ENCODE measurements at places on chromosomes 13 and 19.

DNA sequence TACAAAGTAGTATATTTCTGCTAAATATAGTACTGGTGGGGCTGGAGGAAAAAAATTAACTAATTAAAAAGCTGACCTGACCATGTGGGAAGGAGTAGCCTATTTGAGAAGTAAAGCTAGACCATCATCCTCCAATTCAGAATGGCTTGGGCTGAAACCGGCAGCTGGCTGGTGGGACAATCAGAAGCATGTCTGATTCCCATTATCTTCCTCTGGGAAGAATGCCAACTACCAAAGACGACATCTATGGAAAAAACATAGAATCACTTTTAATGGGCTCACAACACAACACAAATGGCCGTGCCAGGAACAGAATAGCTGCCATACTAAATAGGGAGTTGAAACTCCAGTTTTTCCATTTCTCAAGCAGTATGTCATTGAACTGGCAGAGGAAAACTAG is 120.4 kb upstream of the FREM2 start:
- DNase-seq: no peak

- DNase-seq: no peak
Measured at GRCh38 chr13:21960108-21960507, 289.2 kb downstream of the FGF9 start.

- no peak for DNase-seq
Measured at GRCh38 chr13:39483326-39483725, 119.7 kb downstream of the LHFPL6 start.

DNA sequence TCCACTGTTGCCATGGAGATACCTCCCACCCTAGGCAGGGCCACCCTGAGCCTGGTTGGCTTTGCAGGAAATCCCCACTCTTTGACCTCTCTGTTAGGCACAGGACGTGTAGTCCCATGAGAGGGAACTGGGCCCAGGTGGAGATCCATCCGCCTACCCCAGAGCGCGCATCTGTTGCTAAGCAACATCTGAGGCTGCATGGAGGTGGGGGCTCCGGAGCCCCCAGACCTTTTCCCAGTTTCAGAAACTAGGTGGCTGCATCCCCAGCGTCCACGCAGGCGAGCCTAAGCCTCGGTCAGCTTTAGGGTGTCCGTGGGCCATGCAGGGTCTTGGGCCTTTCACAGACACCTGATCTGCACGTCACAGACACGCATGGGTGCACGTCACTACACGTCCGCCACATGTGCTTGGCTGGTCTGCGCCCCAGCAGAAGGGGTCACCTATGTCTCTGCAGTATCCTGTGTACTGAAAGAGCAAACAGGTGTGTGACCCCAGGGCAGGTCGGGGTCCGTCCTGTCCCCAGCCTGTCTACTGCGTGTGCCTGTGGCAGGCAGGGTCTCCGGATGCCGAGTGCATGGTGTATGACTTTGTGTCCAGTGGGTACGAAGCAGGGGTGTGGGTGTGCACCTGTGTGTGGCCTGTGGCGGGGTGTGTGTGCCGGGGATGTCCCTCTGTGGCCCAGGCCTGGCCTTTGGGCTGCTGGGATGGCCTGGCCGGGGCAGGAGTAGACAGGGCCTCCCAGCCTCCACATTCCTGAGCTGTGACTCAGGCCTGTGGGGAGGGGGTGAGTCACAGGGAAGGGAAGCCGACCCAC is 4.1 kb upstream of the CIRBP start:
- peak; percentile 75 for DNase-seq

- DNase-seq: no peak
Measured at GRCh38 chr19:34431681-34432402, 3.7 kb downstream of the UBA2 start.

GRCh38 chr19:6654347-6655310 is 15.3 kb downstream of the TNFSF14 start:
- DNase-seq: peak; percentile 68

DNA sequence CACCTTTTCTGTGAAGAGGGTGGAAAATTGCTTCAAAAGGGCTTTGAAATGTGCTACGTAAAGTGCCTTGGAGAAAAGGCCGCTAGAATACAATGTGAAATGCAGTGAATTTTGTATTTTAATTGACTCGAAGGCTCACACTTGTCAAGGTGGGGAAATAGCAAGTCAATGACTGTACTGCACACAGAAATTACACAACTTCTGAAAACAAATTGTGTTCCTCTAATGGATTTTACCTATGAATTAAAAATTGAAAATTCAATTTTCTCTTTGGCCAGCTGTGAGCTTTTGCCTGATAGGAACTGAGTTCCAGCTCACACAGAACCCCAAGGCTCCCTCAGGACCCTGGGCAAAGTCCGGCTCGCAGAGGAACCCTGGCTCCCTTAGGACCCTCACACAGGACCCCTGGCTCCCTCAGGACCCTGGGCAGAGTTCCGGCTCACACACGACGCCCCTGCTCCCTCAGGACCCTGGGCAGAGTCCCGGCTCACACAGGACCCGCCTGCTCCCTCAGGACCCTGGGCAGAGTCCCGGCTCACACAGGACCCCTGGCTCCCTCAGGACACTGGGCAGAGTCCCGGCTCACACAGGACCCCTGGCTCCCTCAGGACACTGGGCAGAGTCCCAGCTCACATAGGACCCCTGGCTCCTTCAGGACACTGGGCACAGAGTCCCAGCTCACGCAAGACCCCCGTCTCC is 324.9 kb downstream of the UQCRFS1 start:
- no peak for DNase-seq

GRCh38 chr13:110045919-110046318 is 259.5 kb upstream of the IRS2 start:
- no peak for DNase-seq

DNA sequence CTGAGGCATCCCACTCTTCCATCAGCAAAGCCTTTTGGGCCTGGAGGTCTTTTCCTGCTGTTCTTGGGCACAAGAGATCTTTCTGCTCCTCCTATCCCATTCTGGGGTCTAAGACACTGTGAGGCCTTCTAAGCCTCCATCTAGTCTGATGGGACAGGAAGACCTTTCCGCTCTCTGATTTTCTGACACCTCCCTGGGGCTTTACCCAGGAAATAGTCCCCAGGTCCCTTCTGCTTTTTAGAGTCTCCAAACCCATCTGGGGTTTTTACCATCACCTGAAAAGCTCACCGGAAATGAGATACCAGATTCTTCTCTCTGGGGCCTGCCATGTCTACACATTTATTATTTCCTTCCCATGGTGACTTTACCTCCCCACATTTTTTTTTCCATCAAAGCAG is 21.1 kb downstream of the CLEC17A start:
- peak; percentile 92 for DNase-seq

Measured in GM12865 (cell line).